ENCODE measurements at places on chromosomes 7 and 10.

GRCh38 chr10:96276831-96277230, 5.5 kb upstream of the BLNK start:
- DNase-seq, result no peak

- no peak for DNase-seq
Measured at GRCh38 chr7:41641011-41641664, 61.8 kb downstream of the INHBA start.

GRCh38 chr10:110355141-110355831, 50.6 kb upstream of the SMNDC1 start:
- no peak for DNase-seq

DNA sequence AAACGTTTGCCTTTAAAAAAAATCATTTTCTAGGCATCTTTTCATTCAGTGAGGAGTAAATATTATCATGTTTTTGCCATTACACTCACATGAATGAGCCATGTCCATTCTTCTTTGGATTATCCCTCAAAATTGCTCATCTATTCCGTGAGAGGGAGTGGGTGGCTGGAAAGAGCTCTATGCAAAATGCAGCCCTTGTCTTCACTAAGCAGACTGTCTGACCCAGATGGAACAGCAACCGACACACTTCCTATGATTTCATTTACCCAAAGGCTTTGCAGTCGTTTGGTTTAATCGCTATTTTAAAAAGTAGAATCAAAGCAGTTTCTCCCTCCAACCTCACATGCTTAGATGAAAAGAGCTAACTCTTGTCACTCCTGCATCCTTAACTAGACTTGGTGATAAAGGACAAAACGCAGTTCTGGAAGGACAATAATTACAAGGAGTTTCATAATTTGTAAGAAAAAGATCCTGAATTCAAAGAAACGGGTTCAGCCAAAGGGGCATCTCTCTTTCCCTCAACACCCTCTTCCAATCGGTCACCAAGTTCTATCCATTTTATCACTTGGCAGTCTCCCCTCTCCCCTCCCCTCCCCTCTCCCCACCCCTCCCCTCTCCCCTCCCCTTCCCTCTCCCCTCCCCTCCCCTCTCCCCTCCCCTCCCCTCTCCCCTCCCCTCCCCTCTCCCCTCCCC, 198.1 kb upstream of the STK17A start:
- DNase-seq, result no peak

DNA sequence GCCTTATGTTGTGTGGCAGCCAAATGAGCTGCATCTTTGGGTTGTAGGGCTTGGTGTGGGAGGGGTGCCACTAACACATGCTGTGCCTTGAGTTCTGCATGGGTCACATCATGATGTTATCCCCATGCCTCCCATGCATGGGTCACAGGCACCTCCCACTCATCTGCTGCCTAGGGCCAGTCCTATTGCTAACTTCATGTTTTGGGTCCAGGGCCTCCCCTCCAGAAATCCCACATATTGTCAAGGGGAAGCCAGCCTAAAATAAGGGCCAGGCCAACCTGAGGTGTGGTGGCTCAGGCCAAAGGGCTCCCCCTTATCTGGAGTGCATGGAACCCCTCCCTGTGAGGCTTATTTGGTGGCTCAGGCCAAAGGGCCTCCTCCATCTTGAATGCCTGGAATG, 299.0 kb downstream of the RPS24 start:
- no peak for DNase-seq

- peak; percentile 82 for DNase-seq
Measured at GRCh38 chr10:60646966-60647796, 131.1 kb upstream of the CDK1 start.

GRCh38 chr10:87842776-87843497, 20.4 kb downstream of the KLLN start:
- peak; percentile 52 for DNase-seq

DNA sequence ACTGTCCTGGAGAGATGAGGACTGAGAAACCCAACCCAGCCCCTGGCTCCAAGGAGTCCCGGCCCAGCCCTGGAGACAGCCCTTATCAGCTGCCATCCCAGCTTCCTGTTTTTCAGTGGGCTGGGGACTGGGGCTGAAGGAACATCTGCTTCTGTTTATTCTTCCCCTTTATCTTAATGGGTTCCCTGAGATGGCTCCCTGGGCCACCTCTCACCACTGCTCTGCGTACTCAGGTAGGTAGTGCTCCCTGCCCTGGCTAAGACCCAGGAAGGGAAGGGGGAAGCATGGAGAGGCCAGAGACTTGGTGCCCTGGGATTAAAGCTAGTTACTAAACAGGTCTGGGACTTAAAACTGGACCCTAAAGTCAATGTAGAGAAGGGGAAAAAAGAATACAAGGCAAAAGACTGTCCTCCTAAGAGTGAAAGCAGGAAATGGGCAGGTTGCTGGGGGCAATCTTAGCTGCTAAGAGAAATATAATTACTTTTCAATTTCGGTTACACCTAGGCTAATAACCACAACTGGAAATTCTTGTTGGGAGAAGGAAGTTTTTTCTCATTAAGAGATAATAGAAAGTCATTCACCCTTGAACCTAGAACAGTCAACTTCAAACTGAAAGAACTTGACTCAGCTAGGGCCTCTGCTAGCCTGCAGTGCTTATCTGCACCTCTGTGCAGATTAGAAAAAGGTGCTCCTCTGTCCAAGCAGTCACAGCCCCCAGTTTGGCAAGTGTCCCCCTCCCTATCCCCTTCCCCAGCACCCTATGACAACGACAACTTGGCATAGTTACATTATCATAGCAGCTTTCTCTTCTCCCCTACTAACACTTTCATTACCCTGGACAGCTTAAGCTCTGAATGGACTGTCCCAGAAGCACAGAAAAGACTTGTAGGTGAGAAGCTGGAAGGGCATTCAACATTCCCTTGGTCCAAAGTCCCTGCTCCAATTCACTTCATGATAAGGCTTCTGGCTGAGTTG, 65.6 kb upstream of the KDM7A start:
- no peak for DNase-seq

DNA sequence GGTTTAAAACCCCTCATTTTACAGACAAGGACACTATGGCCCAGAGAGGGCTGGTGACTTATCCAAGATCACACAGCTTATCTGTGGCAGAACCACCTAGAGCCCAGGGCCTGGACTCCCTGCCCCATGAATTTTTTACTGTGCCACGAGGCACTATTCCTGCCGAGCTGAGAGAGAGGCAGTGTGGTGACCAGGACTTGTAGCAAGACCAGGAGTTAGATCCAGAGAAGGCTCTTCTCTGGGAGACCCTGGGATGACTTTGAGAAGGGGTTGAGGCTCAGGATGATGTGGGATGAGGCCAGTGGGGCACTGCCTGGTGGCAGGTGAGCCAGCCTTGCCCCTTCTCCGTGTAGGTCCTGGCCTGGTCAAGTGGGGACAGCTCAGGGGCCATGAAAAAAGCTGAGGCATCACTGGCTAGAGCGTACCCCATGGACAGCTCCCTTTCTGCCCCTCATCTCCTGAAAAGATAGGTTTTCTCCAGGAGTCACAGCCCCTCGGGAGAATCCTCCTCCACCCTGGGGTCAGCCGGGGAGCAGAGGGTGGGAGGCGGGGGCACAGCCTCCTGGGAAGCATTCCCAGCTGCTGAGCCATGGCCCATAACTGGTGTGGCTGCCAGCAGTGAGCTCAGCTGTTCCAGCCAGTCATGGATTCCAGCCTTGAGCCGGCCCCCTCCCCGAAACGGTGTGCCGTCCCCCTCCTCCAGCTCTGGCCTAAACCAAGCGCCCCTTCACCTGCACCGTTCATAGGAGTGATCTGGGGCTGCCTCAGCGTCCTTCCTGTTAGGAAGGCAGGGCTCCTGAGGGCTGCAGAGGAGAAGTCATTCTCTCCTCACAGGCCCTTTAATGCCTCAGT, 5.8 kb downstream of the FLNC start:
- peak; percentile 53 for DNase-seq

GRCh38 chr10:28082316-28082715, 83.4 kb upstream of the ODAD2 start:
- no peak for DNase-seq

- no peak for DNase-seq
Measured at GRCh38 chr7:23965296-23965695, 255.3 kb downstream of the STK31 start.

GRCh38 chr7:104650991-104651640, 322.7 kb downstream of the LHFPL3 start:
- DNase-seq, result no peak

DNA sequence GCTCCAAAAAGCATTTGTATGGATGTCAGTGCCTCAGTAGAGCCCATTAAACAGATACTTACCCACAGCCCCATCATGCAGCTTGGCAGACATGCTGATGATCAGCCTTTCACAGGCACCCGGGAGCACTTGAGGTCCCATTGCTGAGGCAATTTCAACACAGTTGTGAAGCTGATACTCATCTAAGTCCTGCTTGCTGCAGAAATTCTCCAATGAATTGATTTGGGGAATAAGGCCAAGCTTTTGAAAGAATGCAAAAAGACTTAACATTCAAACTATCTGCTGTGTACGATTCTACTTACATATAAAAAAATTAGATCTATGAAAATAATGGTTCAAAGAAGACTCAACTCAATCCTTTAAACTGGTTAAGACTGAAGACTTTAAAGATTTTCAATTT, 60.5 kb downstream of the LAMB4 start:
- no peak for DNase-seq

DNA sequence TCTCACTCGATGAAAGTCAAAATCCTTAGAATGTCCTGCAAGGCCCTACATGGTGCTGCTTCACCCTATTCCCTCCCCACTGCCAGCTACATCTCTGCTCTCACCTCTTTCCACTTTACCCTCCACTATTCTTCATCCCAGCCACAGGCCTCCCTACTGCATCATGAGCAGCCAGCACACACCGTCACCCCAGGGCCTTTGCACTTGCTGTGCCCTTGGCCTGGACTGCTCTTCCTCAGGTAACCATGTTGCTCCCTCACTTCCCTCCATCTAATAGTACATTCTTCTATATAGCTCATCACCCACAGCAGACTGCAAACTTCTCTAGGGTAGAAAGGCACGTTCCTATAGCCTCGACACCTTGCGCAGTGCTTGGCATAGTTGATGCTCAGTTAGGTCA, 167.7 kb downstream of the SH3PXD2A start:
- DNase-seq, result no peak

DNA sequence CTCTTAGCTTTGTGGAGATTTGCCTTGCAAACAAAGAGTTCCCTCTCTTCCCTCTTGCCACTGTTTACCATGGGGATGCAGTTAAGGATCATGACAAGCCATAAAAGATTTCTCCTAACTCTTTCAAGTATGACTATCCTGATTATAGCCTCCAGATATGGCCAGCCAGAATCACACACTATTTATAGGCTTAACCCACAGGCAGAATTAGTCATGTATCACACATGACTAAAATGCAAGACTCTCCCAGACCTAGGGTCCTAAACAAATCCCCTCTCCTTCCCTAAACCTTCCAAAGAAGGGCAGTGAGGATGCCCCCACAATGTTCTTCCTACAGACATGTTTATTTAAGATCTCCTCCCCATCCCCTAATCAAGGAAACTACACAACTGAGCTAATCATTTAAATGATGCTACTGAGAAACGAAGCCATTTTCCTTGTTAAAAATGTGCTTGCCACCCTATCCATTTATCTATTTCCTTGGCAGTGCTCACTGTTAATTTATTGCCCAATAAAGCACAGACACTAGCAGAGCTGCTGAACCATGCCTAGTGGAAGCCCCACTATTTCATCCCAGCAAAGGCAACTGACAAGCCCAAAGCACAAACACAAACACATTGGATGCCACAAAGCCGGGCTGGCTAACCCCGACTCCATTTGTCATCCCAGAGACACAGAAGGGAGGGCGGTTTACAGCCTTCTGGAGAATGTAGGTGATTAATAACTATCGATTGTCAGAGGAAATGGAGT, 363.4 kb downstream of the KCNMA1 start:
- peak; percentile 79 for DNase-seq

DNA sequence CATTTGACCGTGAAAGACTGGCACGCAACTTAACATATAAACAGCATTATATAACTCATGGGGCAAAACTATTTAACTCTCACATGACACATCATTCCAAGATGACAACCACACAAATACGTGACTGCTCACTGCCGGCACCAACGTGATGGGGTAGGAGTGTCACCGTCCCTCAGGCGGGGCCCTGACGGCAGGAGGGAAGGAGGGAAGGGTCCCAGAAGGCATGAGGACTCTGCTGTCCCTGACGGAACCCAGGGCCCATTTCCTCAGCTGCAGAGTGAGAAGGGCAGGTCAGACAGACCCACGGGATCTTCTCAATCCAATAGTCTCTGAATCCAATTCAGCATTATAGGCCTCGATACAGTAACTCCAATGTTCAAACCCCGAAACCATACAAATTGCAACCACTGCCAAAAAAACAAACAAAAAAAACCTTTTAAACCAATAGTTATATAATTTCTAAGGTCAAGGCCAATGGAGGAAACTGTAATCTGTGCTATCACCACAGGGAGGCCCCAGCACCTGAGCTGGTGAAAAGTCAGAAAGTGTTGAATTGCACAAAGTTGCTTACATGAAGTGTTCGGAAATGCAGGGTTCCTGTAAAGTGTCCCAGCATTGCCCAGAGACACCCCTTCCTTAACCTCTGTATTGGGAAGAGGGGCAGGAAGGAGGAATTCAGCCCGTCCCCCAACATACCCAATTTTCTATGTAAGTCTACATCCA, 137.4 kb downstream of the TNS3 start:
- DNase-seq, result peak; percentile 55

DNA sequence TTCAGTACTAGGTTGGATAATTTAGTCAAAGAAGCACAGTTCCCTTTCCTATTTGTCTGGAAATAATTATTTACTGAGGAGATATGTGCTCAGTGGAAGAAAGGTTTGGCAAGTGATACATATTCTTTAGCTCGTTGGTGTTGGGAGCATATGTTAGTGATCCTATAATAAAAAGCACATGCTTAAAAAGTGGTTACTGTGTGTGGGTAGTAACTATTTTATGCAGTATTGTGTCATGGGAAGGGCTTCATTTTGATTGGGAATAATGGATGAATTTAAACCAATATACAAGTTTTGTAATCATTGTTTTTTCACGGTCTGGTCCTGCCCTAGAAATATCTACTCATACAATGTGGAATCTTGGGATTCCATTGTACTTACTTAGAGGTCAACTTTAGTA, 188.7 kb upstream of the PPP1R3A start:
- peak; percentile 88 for DNase-seq

GRCh38 chr7:33326485-33326848, 197.1 kb downstream of the BBS9 start:
- no peak for DNase-seq

DNA sequence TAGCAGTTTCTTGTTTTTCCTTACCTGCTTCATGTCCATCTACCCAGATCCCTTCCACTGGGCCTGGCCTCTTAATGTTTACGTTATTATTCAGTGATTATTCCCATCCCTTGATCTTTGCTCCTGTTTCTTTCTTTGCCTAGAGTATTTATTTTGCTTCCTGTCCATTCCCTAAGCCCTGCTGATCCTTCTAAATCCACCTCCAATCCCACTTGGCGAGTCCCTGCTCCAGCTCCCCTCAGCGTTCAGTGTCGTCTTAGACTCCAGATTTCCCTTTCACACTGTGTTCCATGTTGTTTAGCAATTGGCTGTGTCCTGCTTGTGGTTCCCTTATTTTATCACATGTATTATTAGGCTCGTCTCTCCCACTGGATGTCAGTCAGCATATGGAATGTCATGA, 7.3 kb downstream of the PPP2R2D start:
- DNase-seq, result no peak
